ENCODE measurements at places on chromosomes 3 and 15.
A peak's percentile ranks its signal among the peaks of the same experiment; 100 is the strongest.

DNA sequence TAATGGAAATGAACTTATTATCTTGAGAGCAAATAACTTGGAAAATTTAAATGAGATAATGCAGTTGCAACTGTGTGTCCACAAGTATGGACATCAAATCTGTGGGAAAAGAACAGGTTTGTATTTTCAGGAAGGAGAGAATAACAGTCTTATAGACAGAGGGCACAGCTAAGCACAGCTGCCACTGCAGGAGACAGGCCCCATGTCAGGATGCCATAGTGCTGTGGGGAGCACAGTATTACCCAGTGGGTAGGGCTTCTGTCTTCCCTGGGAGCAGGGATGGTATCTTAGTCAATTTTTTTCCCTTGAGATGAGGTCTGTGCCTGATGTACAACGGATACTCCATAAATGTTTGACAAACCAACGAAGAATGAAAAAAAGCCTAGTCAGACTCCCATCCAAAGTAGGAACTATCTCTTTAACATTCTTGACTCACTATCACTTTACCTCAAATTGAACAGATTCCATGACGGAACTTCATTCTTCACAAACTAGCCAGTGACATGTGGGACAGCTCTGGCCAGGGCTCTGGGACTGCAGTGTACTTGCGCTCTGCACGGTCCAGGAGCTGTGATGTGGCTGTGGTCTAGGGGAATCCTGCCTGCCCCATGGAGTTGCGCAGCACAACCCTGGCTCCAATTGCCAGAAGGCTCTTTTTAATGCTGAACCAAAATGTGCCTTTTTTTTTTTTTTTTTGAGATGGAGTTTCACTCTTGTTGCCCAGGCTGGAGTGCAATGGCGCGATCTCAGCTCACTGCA is 48.3 kb downstream of the PARP14 start:
- no peak for DNase-seq

DNA sequence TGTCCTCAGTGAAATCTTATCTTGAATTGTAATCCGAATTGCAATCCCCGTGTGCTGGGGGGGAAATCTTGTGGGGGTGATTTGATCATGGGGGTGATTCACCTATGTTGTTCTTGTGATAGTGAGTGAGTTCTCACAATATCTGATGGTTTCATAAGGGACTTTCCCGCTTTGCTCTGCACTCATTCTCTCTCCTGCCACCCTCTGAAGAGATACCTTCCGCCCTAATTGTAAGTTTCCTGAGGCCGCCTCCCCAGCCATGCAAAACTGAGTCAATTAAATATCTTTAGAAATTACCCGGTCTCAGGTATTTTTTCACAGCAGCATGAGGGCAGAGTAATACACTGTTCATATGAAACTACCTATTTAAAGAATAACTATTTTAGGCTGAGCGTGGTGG is 304.1 kb upstream of the EPHA6 start:
- DNase-seq, result no peak

DNA sequence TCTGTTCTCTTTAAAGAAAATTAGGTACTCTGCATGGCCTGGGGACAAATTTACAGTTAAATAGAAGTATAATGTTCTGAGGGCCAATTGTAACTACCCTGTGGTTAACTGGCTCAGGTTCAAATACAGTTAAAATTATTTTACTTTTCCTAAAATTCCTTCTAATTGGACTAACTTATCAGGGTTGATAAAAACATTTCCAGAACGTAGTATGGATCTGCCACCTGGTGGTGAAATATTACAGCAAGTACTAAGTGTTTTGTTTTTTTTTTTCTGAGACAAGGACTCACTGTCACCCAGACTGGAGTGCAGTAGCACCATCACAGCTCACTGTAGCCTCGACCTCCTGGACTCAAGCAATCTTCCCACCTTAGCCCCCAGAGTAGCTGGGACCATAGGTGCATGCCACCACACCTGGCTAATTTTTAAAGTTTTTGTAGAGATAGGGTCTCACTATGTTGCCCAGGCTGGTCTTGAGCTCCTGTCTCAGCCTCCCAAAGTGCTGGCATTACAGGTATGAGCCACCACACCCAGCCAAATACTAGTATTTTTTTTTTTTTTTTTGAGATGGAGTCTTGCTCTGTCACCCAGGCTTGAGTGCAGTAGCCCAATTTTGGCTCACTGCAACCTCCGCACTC is 29.2 kb downstream of the NEO1 start:
- DNase-seq, result peak; percentile 63

DNA sequence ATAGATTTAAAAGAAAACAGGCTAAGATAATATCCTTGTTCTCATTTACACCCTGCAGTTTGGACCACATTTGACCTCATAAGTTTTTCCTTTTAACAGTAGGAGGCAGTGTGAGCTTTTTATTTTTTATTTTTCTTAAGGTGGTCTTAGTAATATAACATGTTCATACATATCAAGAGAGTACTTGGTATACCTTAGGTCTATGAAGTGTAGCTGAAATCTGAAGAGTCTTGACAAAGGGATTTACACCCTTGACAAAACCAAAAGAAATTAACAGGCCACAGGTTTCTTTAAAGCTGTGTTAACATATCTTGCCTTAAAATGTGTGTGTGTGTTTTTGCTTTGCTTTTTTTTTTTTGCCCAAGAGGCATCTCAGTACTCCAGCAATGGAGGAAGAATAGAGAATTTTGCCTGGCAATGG is 3.2 kb downstream of the RAP2B start:
- DNase-seq, result peak; percentile 18

- DNase-seq, result no peak
Observed at GRCh38 chr3:177089110-177089509, 108.2 kb downstream of the TBL1XR1 start.

- no peak for DNase-seq
Observed at GRCh38 chr3:53969086-53969485, 77.4 kb upstream of the SELENOK start.

DNA sequence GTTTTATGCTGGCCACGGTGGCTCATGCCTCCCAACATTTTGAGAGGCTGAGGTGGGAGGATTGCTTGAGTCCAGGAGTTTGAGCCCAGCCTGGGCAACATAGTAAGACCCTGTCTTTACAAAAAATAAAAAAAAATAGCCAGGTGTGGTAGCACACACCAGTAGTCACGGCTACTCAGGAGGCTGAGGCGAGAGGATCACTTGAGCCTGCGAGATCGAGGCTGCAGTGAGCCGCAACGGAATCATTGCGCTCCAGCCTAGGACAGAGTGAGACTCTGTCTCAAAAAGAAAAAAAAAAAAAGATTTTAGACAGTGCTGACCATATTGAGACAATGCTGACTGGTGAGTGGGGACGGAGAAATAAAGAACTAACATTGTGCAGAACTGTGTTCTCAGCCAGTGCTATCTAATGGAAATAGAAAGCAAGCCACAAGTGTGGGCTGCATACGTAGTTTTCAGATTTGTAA is 67.2 kb downstream of the ST6GAL1 start:
- DNase-seq, result peak; percentile 9

GRCh38 chr15:77312523-77312922 is 107.4 kb downstream of the PEAK1 start:
- peak; percentile 68 for DNase-seq

GRCh38 chr3:124770336-124771082 is 40.3 kb downstream of the UMPS start:
- peak; percentile 48 for DNase-seq

GRCh38 chr3:195769551-195769950 is 42.2 kb downstream of the MUC4 start:
- DNase-seq, result no peak

DNA sequence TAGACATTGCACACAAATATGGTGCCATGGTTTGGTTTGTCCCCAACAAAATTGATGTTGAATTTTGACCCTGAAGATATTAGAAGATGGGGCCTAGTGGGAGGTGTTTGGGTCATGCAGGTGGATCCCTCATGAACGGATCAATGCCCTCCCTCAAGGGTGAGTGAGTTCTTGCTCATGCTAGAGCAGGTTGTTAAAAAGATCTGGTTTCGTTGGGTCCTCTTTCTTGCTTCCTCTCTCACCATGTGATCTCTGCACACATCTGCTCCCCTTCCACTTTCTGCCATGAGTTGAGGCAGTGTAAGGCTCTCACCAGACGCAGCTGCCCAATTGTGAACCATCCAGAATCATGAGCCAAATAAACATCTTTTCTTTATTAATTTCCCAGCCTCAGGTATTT is 87.8 kb upstream of the MDFIC2 start:
- DNase-seq, result no peak

DNA sequence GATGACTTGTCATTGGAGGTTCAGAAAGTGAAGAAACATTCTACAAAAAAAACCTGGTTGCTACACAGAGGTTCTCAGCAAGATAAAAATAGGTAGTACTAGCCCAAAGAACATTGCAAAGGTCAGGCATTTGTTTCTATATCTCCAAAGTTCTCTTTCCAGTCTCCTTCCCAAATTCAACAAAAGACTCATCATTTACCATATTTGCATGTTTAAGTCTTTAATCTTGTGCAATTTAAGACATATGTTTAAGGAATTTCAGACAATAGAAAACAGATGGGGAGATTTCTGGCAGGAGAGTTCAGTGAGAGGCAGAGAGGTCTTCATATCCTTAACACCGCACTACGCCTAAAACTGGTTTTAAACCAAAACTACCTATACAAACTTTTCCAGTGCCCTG is 173.8 kb upstream of the THBS1 start:
- peak; percentile 67 for DNase-seq
